ENCODE measurements at places on chromosomes 4 and X. TPM values are rescaled to one million over a fixed set of nuclear protein-coding genes. Genes with fewer than 3 reads are reported as not detected.
A peak's percentile ranks its signal among the peaks of the same experiment; 100 is the strongest.

DNA sequence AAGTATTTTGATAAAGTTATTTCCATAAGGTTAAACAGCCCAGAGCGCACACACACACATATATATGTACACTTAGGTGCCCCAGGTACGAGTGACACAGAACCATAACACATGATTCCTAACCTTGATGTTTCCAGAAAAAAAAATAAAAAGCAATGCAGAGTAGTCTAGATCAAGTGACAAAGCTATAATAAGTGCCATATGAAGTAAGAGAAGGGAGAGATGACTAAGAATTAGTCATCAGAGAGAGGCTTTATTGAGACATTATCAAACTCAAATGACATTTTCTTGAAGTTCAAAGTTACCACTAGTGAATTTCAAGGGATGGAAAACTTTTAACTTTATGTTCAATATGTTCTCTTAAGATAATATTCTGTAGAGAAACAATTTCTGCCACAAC, 215.0 kb downstream of the HTR2C start:
- DNase-seq = peak; percentile 50

DNA sequence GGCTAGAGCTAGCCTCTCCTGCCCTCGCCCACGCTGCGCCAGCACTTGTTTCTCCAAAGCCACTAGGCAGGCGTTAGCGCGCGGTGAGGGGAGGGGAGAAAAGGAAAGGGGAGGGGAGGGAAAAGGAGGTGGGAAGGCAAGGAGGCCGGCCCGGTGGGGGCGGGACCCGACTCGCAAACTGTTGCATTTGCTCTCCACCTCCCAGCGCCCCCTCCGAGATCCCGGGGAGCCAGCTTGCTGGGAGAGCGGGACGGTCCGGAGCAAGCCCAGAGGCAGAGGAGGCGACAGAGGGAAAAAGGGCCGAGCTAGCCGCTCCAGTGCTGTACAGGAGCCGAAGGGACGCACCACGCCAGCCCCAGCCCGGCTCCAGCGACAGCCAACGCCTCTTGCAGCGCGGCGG, at the start of gene AR:
Gene AR (plus strand): TSS at position 204 of the 400 bp plus-strand sequence. CDS start 1,126 bp downstream, outside the sequence.
- DNase-seq = peak; percentile 8

DNA sequence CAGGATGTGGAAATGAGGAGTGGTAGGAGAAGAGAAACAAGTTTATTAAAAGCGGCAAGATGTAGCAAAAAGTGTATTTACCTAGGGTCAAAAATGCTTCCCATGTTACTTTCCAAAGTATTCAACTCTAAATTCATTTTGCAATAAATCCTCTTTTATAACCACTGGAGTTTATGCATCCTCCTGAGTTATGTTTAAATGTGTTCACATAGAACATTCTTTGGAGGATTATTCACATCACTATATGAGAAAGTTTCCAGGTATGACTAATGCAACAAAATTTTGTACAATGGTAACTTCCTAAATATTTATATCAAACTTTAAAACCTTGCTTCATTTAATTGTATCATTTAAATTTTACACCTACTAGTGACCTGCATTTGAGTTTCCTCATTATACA, 870.6 kb upstream of the SLIT2 start:
- DNase-seq = peak; percentile 85

- peak; percentile 37 for DNase-seq
Observed at GRCh38 chr4:97104006-97104405, 1039.3 kb downstream of the STPG2 start.

DNA sequence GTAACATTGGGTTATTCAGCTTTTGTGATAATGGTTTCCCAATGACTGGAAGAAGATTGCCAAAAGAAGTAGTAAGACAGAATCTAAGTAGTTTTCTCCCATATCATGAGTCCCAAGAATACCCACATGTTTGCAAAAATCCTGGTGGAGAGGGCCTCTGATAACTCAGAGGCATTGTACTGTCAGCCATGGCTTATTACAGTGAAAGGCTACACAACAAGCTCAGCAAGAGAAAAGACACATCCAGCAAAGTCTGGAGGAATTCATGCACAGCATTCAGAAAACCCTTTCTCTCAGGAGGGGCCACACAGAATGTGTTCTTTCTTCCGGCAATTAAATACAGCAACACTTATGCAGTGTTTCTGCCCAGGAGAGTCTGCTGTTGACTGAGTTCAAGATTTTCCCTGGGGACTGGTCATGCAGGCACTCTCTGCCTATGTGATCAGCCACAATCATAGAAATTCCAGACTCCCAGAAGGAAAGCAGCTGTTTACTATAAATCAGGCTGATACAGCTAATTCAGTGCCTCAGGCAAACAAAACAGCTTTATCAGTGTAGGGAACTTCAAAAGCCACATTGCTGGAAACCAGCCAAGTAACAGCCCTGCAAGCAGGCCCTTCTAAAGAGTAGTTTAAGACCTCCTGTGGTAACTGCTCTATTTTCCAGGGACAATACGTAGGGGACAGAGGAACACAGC, 937.1 kb downstream of the CCSER1 start:
- peak; percentile 37 for DNase-seq

DNA sequence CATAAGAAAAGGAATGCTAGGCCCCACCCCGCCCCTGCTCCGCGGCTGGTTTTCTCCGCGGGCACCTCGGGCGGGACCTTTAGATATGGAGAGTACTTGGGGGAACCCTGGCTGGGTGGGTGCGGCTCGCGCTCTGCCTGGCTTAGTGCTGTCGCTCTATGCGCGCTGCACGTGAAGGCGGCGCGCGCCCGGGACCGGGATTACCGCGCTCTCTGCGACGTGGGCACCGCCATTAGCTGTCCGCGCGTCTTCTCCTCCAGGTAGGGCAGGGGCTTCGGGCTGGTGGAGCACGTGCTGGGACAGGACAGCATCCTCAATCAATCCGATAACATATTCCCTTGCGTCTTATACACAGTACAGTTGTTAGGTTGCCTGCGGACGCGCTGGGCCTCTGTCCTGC, 56.0 kb downstream of the MAGEB10 start:
- DNase-seq = no peak

DNA sequence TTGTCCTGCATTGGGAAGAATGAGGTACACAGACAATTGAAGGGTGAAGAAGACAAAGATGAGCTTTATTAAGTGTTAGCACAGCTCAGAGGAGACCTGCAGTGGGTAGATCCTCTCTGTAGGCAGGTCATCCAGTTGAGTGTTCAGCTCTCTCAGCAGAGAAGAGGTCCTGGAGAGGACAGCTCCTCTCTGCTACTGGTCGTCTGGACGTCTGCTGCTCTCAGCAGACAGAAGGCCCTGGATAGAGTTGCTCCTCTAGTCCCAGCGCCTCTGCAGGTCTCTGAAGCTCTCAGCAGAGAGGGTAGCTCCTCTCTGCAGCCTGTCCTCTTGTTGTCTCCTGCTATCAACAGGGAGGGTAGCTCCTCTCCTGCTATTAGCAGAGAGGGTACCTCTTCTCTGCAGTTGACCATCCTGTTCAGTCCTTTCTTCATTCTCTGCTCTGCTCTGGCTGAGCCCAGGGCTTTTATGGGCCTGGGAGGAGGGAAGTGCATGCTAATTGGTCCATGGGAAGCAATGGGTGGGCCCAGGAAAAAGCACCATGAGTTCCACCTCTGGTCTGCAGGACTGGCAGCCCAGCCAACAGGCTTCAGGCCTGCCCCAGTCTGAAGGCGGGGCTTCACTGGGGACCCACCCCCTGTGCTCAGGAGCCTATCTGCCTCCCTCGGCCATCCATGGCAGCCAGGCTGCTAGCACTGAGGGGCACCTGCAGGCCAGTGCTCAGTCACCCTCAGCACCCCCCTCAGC, 54.1 kb upstream of the IBSP start:
- no peak for DNase-seq

DNA sequence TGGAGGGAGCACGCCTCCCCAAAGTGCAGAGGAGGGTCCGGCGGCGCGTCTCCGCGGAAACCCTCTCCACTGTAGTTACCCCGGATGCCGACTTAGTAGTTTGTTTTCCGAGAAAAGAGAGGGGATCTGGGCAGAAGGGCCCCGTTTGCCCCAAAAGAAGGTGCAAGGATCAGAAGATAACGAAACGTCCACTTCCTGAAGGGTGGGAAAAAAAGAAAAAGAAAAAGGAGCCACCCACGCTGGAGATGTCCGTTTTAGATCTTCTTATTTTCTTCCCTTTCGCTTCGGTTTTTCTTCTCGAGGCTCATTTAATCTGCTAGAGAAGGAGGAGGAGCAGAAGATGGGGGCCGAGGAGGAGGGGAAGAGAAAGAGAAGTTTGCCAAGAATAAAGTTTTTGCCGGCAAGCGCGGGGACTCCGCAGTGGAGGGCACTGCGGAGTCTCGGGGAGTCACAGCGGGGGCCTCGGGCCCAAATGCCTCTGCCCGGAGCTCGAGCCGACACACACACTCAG, 517 bp downstream of the LEF1 start:
- no peak for DNase-seq

DNA sequence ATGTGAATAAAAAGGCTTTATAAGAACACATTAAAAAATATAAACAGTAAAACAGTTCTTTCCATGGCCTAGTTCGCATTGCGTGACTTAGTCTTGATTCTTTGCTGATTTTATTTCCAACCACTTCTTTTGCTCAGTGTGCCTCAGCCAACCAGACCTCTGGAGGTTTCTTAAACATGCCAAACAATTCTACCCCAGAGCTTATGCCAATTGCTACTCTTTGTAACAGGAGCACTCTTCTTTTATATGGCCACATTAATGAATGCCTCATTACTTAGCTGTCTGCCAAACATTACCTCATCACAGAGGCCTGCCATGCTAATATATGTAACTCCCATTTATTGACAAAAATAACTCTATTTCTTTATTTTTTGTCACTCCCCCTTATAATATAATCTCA, 202.3 kb downstream of the NDST4 start:
- DNase-seq = no peak

DNA sequence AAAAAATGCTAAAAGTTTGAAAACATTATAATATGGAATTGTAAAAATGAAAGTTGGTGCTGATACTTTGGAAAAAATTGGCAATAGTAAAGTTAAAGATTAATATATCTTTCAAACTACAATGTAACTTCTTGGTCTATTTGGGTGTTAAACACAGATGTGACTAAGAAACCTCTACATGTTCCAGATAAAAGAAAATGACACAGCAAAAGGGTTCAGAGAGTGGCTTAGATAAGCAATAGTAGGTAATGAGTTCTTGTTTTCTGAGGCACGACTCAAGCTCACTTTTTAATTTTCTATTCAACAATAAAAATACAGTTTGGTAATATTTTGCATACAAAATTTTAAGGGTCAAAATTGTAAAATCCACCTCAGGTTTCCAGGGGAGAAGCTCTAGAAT, 292.7 kb downstream of the GALNTL6 start:
- DNase-seq = no peak

- DNase-seq = no peak
Observed at GRCh38 chrX:41671082-41671481, 17.7 kb upstream of the GPR34 start.

DNA sequence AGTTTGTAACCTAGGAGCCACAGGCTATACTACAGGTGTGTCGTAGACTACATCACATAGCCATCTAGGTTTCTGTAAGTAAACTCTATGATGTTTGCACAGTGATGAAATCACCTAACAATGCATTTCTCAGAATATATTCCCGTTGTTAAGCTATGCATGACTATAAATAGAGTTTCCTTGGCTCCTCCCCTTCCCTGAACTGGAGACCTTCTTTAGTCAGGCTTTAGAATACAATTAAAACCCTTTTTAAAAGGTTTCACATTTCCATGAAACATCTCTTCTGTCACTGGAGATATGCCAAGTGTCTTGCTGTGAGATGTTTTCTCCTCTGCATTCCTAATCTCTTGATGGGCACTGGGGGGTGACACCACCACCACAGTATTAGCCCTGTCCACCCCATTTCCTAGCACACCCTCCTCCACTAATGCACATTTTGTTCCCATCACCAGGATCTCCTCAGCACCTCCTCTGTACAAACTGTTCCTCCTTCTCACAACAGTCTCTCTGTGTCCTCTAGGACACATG, 334.6 kb upstream of the CPEB2 start:
- peak; percentile 91 for DNase-seq

DNA sequence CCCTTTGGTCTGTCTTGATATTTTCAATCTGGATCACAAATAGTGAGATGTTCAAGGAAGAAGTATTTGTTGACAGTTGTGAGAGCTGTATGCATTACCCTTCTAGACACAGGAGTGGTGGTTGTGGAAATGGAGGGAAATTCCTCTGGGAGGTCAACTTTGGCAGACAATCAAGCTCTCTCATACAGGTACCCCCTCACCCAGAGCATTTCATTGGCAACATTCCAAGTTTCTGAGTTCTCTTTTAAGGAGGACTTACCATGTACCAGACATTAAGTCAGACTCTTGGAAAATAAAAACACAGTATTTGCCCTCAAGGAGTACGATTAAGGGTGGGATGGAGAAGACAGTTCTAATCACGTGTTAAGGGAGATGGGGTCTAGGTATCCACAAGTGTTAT, 45.3 kb downstream of the KLHL15 start:
- DNase-seq = no peak

Gene MOB1B
- 8.4 TPM for total RNA-seq

Gene CT45A10
- total RNA-seq = not detected

Gene TBC1D8B
- total RNA-seq = 2.6 TPM

Gene USP26
- total RNA-seq = not detected

Gene NSD2
- total RNA-seq = 48.1 TPM

Measured in bronchial epithelial cell (primary cell).